ENCODE measurements at places on chromosomes 13 and 19. TPM values are rescaled to one million over a fixed set of nuclear protein-coding genes. Genes with fewer than 3 reads are reported as not detected.
A peak's percentile ranks its signal among the peaks of the same experiment; 100 is the strongest.

The PEX11G gene
- 2.4 TPM for total RNA-seq

The NLRP12 gene
- total RNA-seq: 3.6 TPM

DNA sequence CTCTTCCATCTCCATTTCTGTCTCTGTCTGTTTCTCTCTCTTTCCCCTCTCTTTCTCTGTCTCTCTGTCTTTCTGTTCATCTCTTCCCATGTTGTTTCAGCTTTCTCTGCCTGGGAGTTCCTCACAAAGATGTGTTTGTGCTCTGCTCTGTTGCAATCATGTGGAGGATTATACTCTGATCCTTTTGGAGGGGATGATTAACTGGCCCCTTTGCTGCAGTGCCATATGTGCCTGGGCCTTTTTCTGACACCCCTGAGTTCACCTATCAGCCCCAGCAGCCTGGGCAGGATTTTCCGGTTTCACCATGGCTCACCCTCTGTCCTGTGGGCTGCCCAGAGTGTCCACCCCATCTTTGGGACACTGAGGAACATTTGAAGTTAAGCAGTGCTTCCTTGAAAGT is 9.0 kb upstream of the TEX26 start:
- no peak for DNase-seq

GRCh38 chr19:38162632-38163031 is 61.4 kb downstream of the DPF1 start:
- no peak for DNase-seq

DNA sequence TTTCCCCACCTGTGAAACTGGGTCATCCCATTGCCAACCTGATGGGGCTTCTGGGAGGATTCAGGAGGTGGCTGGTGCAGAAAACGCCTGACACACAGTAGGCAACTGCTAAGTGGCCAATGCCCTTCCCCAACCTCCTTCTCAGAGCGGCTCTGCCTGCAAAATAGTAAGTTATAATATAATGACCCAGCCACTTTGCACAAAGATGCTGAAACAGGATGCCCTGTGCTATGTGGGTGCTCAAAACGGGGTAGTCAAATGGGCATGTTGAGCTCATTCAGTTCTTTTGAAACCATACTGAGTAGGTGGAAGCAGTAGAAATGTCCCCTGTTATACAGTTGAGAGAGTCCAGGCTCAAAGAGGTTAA is 507 bp downstream of the MARCHF2 start:
- DNase-seq: no peak

GRCh38 chr13:47232516-47232915 is 335.7 kb upstream of the HTR2A start:
- no peak for DNase-seq

GRCh38 chr19:17686592-17687024 is 1.5 kb downstream of the UNC13A start:
- DNase-seq: peak; percentile 87

GRCh38 chr13:30932481-30933353 is at the start of gene TEX26:
TEX26 (plus strand) TSS chr13:30932656; CDS start chr13:30932716, 60 bp downstream.
- peak; percentile 88 for DNase-seq
